ENCODE measurements at places on chromosomes 3 and 15.

GRCh38 chr3:194738254-194739093, 52.8 kb downstream of the FAM43A start:
- DNase-seq = peak; percentile 81

GRCh38 chr15:62850318-62850717, 192.2 kb upstream of the TPM1 start:
- no peak for DNase-seq

DNA sequence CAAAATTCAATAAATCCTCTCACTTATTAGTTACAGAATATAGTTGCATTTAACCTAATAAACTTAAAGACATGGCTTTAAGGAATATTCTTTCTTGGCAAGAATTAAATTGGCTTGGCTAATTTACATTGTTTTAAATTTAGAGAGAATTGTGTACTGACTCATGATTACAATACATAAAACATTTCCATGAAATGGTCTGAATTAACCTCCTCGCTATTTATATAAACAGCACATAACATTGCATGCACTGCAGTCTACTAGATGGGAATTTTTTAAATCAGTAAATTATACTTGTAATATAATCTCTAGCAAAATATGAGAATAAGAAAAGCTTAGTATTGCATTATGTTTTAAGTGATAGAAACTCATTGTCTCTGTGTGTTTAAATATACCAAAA, 268.9 kb downstream of the SHOX2 start:
- DNase-seq = no peak

DNA sequence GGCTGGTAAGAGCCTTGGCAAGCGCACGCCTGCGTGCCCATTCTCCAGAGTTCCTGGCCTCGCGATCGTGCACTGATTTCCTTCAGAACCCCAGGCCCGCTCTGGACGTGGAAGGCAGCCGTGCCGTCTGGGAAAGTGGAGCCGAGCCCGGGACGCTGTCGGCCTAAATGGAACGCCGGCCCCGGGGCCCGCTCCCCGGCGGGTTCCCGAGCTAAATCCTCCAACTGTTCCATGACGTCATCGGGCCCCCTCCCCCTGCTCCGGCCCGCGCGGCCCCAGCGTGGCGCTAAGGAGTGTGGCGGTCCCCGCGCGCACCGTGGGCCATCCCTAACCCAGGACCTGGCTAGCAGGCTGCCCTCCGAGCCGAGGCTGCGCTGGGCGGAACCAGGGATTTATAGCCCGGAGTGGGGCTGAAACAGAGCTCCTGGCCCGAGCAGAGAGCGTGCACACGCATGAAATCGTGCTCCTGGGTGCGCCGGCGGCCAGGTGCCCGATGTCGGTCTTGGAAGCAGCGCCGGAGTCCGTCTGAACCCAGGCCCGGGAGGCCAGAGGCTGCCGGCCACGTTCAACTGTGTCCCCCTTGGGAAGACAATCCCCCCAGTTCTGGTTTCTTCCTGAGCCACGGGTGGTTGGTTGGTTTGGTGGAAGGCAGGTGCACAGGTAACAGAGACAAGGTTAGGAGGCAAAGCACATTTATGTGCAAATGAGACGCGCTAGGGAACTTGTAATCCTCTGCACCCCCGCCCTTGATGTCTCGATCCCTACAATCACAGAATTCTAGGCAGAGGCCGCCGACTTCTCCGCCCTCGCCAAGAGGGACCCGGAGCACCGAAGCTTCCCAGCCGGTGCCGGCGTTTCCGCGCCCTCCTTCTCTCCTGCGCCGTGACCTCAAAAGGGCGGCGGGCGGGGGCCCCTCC, 84.9 kb upstream of the ETV5 start:
- DNase-seq = no peak

GRCh38 chr3:130276203-130276803, 69.2 kb upstream of the COL6A5 start:
- DNase-seq = no peak
